Muscle of leg (tissue), 16 donors: ENCODE measurements at places on chromosomes 2 and 18.
A peak's percentile ranks its signal among the peaks of the same experiment; 100 is the strongest.

DNA sequence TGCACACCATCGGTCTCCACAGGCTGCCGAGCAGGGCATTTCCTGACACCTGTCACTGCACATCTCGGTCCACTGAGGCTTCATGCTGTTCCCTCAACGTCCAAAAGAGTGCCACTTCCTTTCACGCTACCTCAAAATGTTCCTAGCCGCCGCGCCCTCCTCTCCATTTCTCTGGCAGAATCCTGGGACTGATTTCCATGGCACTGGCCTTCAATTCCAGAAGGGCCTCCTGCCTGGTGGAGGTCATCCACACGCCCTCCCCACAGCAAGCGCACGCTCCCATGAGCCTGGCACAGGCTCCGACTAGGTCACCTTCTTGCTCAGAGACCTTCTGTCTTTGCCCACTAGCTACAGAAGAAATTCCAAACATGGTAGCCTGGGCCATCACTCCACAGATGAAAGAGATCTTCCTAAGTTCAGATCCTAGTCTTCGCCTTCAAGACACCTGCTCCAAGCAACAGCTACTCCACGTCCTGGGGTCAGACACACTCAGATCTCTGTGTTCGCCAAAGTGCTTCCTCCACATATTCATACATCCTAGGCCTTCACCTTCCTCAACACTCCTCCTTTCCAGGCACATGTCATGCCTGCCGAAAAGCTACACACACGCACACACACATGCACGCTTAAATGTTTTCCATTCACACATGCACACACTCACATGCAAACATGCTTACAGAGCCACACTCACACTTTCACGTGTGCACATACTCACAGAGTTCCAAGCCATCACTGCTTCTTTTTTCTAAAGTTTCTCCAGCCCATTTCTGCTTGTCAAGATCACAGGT is 94.0 kb downstream of the PXDN start:
- no peak for DNase-seq

GRCh38 chr18:13451661-13452387 is 233.3 kb downstream of the LDLRAD4 start:
- DNase-seq = no peak

DNA sequence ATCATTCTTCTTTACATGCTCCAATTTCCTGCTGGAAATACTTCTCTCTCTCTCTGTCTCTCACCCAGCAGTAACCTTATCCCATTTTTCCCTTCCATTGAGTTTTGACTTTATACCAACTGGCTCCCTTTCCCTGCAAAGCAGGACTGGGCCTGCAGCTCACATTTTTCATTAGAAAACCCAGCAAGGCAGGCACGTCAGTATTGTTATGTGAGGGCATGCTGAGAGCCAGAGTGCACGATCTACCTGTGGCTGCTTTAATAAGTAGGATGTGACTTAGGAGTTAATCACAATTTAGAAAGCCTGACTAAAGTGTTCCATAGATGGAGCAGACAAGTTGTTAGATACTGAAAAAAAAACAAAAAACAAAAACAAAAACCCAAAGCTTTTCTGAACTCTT is 5.2 kb upstream of the NDUFV2 start:
- no peak for DNase-seq

GRCh38 chr2:137842952-137843351 is 121.3 kb upstream of the HNMT start:
- DNase-seq = no peak

DNA sequence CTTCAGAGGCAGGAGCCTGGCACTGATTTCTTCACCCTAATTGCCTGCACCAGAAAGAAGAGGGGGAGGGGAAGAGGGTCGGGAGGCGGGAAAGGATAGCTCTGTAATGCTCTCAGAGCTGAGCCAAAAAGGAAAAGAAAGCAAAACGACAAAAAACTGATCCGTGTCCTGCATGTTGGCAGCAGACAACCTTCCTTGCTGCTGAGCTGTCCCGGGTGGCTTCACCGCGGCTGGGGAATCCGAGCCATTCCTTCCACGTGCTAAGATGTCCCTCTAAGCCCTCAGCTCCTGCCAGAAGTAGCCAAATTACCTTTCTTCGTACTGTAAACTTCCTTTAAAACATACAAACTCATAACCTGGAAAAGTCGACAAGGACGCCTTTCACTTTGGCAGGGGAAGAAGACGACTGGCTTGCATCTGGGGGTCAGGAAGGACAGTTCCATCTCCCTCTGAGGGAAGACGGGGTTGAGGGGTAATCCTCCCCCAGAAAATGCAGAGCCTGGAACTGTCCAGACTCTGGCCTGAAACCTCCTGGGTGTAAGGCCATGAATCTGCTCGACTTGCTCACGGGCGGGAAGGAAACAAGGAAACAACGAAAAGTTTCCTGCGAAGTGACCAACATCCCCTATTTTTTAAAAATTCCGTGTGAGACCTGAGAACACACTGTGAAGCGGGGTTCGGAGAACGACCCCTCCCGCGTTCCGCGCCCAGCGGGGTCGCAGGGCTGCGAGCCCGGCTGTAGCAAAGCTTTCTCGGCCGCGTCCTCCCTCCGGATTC is 7.7 kb downstream of the OTX1 start:
- DNase-seq = peak; percentile 36

- no peak for DNase-seq
Measured at GRCh38 chr2:237485844-237486243, 1.2 kb upstream of the MLPH start.

DNA sequence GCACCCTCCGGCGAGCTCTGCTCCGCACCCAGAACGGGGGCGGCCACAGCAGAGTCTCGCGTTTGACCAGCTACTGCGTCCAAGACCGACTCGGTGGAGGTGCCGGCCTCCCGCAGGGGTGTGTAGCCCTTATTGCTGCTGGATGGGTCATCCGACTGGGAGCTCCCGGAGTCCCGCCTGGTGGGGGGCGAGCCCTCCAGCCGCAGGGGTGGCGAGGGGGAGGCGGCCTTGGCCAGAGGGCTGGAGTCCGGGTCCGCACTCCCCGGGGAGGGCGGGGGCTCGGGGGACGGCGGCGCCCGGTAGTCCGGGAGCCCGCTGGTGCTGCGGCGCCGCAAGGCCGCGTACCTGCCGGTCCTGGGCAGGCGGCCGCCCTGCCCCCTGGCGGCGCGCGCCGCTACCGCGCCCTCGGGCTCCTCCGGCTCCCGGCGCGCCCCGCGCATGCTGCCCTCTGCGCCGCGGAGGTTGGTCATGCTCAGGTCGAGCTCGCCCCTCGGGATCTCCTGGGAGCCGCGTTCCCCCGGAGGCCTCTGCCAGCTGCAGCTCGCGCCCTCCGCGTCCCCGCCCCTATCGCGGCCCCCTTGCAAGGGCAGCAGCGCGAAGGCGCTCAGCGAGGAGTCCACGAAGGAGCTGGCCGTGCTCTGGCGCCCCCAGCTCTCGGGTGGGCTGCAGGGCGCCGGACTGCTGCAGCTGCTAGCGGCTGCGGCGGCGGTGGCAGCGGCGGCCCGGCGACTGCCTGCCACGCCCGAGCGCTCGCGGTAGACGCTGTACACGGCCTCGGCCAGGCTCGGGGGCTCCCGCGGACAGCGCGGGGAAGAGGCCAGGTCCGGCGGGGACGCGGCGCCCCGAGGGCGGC is 4.8 kb downstream of the TMEM200C start:
- DNase-seq = peak; percentile 53
